Activated CD4-positive, CD25-positive, alpha-beta regulatory T cell treated with anti-CD3 and anti-CD28 coated beads, Interleukin-2, amount 50 U/mL, for 16 hours (primary cell): ENCODE measurements at places on chromosomes 4 and X.
A peak's percentile ranks its signal among the peaks of the same experiment; 100 is the strongest.

DNA sequence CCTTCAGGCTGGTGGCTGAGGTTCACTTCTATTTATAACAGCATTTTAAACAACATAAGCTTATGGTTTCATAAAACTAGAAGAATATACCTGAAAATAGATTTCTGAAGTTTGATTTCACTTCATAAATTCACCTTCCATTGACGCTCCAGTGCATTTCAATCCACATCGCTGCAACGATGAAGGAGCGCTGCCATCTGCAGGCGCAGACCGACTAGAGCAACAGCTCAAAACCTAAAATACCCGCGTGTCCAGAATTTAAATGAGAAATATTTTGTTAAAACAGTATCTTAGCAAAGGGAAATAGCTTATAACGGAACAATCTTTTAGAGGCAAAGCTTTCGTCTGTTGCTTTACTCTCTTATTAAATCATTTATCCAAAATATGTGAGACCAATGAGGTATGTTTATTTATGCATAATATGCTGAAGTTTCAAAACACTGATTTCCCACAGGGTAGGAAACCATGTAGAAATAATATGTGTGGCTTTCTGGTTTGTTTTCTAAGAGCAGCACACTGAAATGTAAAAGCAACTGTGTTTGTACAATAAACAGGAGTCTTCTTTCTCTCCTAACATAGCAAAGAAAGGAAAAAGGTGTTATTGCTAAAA is 816.4 kb upstream of the FRG1 start:
- DNase-seq: no peak

DNA sequence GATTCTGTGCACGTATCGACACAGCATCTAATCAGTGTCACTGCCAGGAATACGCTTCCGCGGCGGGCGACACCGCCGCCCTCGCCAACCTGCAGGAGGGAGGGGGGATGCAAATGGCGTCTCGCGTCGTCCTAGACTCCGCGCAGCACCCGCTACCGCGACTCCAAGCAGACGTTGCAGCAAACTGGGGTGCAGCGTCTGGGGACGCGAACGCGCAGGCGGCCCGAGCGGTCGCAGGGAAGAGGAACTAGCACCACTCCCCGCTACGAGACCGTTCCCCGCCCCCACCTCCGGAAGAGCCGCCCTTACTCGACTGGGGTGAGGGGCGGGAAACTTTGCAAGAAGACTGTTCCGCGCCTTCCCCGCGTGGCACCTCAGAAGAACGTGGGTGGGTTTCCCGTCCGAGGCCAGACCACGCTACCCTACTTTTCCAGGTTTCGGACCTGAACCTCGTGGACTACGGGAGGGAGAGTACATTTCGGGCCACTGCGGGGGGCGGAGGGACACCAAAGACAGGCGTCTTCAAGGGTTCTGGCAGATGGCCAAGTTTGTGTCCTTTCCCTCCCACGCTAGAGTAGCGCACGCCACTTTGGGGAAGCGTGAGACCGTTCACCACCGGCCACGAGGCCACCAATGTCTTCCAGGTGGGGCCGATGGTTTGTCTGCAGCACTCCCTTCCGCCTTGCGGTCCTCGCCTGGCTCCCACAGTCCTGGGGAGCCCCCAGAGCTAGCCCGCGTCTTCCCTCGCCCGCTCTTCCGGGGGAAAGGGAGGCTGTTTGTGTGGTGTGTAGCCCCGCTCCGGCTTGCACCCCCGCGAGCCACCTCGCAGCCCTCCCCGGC is 78.0 kb upstream of the BCOR start:
- DNase-seq: peak; percentile 46

GRCh38 chr4:112130906-112131305 is 14.3 kb upstream of the FAM241A start:
- no peak for DNase-seq

- no peak for DNase-seq
Observed at GRCh38 chrX:12446342-12447075, 308.2 kb downstream of the FRMPD4 start.

DNA sequence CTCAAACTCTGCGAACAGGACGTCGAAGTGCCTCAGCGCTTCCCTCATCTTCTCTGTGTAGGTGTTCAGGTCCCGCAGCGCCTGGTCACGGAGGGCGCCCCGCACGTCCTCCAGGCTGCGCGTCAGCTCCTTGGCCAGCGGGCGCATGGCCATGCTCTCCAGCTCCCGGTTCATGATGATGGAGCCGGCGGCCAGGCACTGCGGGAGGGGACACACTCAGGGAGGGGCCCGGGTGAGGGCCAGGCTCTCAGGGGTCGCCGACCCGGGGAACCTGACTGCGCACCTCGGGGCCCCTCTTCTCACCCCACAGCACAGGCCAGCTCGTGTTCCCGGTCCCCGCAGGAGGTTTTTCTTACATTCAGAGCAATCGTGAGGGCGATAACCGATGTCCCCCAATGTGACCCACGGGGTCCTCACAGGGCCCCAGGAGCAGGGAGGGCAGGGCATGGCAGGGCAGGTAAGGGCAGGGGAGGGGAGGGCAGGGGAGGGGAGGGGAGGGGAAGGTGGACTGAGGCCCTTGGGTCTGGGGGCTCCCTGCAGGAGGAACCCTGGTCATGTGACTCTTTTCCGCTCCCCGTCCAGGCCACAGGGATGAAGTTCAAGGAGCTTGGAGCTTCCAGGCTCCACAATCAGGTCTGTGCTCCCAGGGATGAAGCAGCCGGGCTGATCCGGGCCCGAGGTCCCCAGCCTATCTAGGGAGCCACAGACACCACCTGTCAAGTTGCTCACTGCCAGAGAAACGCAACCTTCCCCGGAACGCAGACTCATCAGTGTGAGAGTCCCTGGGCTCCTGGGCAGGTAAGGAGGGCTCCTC is 77.8 kb upstream of the MXD4 start:
- DNase-seq: no peak

GRCh38 chrX:106932960-106933537 is 12.8 kb downstream of the CLDN2 start:
- no peak for DNase-seq

DNA sequence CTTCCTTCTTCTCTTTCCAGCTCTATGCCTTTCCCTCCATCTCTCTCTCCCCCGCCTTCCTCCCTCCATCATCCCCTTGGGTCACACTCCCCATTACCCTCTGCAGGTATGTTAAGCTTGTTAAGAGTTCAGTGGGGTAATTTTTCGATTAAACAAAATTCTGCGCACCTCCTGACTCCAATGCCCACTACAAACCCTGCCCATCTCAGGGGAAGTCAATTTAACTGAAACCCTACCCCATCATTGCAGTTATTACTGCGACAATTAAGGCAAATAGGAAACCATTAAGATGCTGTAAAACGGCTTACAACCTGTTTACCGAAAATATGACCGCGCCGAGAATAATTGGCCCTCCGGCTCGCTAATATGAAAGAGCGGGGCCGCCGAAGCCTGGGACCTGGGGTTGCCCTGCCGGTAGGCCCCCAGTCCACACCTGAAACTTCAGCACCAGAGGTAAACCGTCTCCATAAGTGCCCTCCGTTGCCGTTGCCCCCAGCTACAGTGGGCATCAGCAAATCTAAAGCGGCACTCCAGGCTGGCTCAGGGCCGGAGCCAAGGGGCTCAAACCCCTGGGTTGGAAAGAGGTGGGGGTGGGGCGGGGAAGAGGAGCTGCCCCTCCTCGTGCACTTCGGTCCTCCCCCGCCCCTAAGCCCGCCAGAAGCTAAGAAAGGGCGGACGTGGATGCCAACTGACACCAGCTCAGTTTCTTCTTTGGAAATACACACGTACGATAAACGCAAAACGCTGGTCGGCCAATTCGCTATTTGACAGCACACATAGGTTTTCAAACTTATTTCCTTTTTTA is 4.8 kb downstream of the ARX start:
- no peak for DNase-seq

DNA sequence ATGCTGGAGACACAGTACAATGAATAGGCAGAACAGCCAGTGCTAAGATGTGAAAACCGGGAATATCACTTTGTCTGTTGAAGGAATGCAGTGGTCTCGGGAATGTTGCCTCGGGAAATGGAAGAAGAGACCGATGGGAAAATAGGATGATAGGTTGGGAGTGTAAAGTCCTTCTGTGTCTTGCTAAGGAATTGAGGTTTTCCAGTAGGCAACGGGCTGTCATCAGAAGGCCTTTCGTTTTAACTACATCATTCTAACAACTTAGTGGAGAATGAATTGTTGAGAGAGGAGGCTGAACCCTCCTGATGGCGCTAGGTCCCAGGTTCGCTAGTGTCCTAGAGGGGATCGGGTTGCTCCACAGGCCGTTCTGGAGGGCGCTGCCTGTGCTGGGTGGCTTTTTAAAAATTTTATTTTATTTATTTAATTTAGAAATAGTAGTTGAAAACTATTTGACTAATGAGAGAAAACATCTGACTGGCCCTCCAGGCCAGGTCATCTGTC is 730 bp downstream of the VBP1 start:
- DNase-seq: no peak

DNA sequence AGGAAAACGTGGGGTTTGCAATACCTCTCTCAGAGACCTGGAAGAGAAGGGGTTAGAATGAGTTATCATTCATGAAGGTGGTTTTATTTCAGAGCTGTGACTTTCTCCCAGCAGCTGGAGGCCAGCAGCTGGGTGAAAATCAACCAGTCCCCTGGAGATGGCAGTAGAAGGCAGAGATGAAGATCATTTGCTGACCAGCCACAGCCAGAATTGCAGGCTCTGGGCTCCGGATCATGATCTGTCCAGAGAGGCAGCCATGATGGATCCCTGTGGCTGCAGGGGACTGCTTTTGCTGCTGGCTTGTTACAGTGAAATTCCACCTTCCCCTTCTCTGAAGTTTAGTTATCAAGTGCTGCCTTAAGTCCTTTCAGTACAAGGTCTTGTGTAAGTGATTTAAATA is 46.9 kb upstream of the TAB3 start:
- DNase-seq: no peak

DNA sequence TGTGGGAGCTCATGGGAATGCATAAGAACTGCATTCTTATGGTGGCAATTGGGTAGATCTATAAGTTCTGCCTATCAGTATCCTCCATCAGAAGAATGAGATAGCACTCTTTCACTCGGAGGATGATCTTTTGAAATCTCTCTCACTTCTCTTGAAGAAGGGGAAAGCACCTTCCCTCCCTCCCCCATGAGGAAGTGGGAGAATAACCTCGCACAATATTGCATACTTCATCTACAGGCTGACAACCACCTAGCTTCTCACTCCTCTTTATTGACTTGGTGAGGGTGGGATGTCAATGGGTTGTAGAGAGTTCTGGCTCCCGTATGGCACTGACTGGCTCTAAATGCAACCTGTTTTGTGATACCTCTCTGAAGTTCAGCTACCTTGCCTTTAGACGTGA is 146.7 kb upstream of the SPOCK3 start:
- DNase-seq: no peak

DNA sequence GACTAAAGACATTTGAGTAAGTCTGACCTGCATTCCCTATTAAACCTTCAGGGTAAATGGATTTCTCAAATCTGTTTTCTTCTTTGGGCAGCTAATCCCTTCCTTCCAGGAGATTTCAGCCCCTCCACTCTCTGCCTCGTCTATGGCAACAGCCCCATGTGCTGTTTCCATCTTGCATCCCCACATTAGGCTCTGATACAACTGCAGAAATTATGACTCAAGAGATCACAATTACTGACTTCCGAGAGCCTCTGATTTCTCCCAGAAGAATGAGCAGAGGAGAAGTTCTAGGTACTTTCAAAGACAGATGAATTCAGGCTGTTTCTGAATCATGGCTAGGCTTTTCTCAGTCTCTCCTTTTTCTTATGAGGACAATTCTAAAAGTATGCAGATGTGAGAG is 38.7 kb downstream of the RAI2 start:
- DNase-seq: no peak

DNA sequence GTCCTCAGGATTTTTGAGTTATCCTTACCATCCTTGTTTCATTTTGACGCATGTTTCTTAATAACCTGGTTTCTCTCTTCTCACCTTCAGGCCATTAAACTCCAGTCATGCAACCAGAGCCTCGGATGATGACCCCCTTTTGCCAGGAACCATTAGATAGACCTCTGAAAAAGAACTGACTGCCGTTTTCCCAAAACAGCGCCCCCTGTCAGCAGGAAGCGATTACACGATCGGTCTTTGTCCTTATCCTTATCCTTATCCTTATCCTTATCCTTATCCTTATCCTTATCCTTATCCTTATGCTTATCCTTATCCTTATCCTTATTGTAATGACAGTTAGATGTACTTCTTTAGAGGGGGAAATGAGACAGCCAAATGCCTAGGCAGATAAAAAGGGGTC is 148.4 kb upstream of the ITM2A start:
- no peak for DNase-seq

- no peak for DNase-seq
Observed at GRCh38 chr4:83658806-83659205, 122.9 kb downstream of the GPAT3 start.

GRCh38 chr4:118948545-118949144 is 60.0 kb downstream of the SYNPO2 start:
- no peak for DNase-seq

DNA sequence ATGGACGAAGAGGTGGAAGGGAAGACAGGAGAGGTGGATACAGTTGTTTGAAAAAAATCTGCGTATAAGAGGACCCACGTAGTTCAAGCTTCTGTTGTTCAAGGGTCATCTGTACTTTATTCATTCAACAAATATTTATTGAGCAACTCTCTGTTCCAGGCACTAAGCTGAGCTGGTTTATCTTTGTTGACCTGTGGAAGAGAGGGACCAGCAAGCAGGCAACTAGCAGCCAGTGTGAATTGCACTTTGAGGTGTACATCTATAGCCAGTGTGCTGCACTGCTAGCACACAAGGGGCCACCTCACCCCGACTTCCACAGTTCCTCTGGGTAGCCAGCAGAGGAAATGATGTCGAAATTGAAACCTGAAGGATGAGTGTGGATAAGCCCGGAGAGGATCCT is 191.4 kb downstream of the SOWAHB start:
- DNase-seq: no peak

GRCh38 chrX:109830704-109831206 is 97.7 kb upstream of the ACSL4 start:
- no peak for DNase-seq

DNA sequence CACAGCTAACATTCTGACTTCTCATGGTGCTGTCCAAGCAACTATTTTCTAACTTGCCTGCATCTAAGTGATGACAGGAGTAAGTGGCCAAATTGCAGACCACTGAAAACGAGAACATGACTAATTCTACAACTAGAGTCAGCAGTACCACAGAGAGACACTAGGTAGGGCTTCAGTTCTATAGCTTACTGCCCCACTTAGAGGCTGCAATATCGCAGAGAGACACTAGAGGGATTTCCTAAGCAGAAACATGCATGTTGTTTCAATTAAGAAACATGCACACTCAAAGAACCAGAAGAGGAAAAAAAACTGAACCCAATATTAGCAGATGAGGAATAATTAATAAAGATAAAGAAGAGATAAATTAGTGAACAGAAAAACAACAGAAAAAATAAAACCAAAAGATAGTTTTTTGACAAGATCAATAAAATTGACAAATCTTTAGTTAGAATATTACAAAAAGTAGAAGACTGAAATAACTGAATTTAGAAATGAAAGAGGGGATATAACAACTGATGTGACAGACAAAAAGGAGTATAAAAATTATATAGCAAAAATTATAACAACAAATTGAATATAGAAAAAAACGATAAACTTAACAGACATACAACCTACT is 100.8 kb downstream of the SPIN4 start:
- no peak for DNase-seq
